ENCODE measurements at places on chromosomes 12 and 14. TPM values are rescaled to one million over a fixed set of nuclear protein-coding genes. Genes with fewer than 3 reads are reported as not detected.

The ALX1 gene
- total RNA-seq = not detected

The PFKM gene
- 72.4 TPM for total RNA-seq

The RNASE7 gene
- 0.29 TPM for total RNA-seq

The DICER1 gene
- 70.1 TPM for total RNA-seq

The SLC5A8 gene
- total RNA-seq = not detected

The C12orf60 gene
- total RNA-seq = 3.0 TPM

The PLA2G1B gene
- total RNA-seq = not detected

The TSPAN8 gene
- total RNA-seq = not detected

The GPR68 gene
- total RNA-seq = 1.5 TPM

The LPAR5 gene
- total RNA-seq = 0.20 TPM

The PAPLN gene
- 29.4 TPM for total RNA-seq

The STRN3 gene
- total RNA-seq = 39.6 TPM

The PFDN5 gene
- 1,070 TPM for total RNA-seq

The MYO1H gene
- 0.22 TPM for total RNA-seq

The CRACR2A gene
- 9.6 TPM for total RNA-seq

Measured in motor neuron (in vitro differentiated cells).